Islet precursor cell (in vitro differentiated cells): ENCODE measurements at places on chromosomes 3 and 15.
A peak's percentile ranks its signal among the peaks of the same experiment; 100 is the strongest.

- DNase-seq: no peak
Measured at GRCh38 chr15:36335659-36336058, 243.8 kb upstream of the CDIN1 start.

DNA sequence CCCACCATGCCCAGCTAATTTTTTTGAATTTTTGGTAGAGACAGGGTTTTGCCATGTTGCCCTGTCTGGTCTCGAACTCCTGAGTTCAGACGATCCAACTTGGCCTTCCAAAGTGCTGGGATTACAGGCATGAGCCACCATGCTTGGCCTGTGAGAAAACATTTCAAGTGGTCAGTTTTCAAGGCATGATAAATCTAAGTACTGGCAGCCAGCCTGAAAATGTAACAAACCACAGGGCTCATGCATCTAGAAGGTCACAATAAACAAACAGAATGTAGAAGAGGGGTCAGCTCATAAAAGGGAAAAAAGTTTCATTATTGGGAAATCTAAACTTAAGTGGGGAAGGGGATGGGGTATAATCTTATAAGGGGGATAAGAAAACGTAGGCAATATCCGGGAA, 39.9 kb downstream of the PPCDC start:
- no peak for DNase-seq

DNA sequence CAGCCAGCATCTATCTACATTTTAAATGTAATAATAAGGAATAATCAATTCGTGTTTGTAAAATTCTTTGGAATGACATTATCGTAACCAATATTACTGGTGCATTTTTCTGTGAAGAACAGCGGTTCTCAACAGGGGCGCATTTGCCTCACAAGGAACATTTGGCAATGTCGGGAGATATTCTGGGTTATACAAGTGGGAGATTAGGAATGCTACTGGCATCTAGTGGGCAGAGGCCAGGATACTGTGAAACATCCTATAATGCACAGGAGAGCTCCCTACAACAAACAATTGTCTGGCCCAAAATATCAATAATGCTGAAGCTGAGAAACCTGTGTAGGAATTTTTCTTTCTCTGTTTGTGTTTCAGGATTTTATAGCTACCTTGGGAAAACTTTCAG, 25.0 kb downstream of the ACP3 start:
- no peak for DNase-seq

DNA sequence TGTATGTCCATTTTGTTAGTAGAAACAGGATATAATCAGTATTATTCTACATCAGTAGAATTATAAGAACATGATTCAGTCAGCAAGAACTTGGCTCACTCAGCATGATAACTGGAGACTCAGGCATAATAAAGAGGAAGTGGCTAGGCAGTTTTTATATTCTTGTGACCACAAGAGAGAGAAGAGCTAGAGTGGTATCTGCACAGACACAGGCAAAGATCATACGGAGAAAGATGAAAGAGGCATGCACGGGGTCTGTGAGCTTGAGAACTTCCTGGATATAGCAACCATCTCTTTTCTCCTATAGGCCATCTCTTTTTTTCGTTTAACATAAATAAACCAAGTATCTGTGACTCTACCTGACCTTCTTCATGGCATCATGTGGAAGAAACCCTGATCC, 46.8 kb downstream of the MYO5A start:
- DNase-seq: no peak

GRCh38 chr3:183777016-183777618, 48.3 kb downstream of the MAP6D1 start:
- DNase-seq: no peak

DNA sequence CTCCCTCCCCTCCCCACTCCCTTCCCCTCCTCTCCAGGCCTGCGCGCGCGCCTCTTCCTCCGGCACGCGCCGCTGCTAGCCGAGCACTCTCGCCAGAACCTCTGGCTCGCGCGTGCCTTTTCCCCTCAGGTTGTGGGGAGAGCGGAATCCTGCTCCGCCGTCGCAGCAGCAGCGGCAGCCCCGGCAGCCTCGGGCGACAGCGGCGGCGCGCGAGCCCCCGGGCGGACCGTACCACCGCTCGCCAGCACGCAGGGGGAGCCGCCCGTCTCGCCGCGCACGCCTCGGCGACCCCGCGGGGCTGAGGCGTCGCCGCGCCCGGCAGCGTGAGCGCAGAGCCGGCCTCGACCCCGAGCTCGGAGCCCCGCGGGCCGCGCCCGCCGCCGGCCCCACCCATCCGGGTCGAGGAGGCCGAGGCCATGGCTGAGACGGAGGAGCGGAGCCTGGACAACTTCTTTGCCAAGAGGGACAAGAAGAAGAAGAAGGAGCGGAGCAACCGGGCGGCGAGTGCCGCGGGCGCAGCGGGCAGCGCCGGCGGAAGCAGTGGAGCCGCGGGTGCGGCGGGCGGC, at the start of gene CDV3:
TSS of gene CDV3 (plus strand) at position 58 of the 566 bp plus-strand sequence. CDS start at position 417, 359 bp downstream.
- DNase-seq: peak; percentile 53

- no peak for DNase-seq
Measured at GRCh38 chr15:59299929-59300617, 72.6 kb downstream of the MYO1E start.

DNA sequence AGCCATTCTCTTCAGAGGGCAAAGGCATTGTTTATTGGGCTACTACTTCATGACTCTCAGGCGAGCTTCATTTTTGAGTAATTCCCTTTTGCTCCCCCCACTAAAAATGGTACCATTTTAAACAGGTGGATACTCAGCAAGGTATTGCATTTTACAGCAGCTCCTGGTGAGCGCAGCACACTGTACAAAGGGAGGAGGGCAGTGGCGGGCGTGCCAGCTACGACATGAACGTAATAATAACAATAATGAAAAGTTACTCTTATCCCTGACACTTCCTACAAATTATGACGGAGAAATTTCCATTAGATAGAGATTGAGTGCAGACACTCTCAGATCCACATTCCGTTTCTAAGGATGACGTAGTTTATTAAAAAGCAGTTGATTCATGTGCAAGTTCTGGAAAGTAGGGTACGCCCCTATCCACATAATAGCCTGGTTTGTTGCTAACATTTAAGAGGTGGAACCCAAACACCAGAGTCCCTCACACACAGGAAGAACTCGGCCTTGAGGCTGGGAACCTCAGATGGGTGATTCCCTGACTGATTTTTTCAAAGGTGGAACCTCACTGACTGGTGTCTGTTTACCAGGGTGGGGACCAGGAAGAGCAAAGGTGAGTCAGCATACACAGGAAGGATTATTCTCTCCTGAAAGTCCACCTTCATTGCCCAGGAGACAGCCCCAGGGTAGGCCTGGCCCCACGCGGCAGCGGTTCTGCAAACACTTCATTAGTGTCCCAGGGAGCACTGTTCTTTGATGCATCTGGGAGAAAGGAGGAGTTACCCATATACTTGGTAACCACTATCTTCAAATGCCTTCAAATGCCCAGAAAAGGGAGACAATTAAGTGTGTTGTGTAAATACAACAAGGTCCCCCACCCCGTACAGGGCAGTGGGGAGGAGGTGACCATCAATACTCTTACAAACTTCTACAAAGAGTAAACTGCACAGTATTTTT, 69.9 kb downstream of the LDHAL6B start:
- peak; percentile 94 for DNase-seq

DNA sequence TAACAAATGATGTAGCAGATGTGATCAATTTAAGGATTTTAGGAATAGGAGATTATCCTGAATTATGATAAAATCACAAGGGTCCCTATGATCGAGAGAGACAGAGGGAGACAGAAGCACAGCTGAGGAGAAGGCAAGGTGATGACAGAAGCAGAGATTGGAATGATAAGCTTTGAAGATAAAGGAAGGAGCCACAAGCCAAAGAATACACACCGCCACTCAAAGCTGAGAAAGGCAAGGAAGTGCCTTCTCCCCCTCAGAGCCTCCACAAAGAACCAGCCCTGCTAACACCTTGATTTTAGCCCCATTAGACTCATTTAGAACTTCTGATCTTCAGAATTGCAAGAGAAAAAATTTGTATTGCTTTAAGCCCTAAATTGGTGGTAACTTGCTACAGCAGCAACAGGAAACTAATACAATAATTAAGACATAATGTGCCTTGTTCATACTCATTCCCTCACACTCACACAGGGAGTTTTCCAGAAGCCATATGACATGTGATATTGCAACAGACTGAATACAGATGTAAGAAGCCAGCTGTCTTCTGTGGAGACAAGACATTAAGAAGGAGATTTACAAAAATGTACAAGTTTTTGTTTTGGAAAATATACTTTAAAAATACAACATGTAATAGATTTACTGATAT, 38.2 kb downstream of the TRANK1 start:
- DNase-seq: no peak

- DNase-seq: no peak
Measured at GRCh38 chr15:57436961-57437360, 60.7 kb downstream of the CGNL1 start.

GRCh38 chr15:62066663-62067447, at the start of gene C2CD4A:
Gene C2CD4A, plus strand, starts transcription at chr15:62066977. Its CDS starts 637 bp downstream, at chr15:62067614.
- peak; percentile 91 for DNase-seq

- DNase-seq: peak; percentile 60
Measured at GRCh38 chr15:64544450-64544849, 84.1 kb downstream of the ZNF609 start.

DNA sequence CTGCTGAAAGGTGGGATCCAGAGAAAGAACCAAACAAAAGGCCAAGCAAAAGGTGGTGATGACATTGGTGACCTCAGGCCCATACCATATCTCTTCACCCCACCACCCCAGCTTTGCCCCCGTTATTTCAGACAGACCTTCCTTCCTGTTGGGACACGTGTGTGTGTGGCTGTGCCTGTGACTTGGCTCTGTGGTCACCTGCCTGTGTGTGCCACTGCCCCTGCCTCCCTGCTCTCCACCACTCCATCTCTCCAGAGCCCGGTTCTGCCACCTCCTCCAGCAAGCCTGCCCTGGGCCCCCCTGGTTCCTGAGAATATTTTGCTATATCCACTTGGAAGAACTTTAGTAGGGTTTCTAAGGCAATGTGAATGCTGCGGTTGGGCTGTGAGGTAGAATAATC, 28.6 kb upstream of the TLE3 start:
- no peak for DNase-seq

DNA sequence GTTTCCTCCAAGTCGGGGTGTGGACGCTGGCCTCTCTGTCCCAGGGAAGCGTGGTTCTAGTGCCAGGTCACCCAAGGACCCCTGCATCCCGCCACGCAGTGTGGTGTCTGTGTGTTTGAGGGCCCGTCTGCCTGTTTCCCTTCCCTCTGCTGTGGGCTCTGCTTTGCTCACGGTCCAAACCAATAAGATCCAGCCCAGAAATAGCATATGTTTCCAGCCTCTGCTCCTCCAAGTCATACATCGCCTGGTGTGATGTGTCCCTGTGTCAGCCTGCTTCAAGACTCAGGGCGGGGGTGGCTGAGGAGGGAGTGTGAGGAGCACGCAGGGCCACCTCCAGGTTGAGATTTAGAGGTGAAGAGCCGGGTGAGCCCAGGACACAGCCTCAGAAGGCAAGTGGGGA, 21.9 kb upstream of the RPL29 start:
- no peak for DNase-seq

DNA sequence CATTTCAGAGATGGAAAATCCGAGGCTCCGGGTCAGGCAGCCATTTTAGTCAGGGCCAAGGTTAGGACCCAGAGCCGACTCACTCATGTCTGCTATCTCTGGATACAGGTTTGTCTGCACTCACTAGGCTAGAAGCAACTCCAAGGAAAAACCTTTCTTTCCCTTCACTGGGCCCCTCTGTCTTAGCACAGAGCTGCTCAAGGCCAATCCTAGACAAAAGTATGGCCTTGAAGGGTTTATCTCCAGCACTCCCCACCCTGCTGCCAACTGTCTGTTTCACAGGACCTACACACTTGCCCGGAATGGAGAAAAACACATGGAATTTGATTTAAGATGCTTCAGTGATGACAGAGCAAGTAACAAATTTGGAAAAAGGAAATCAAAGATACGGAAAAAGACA, 25.6 kb downstream of the ACAN start:
- no peak for DNase-seq

GRCh38 chr3:138399766-138400165, 34.6 kb upstream of the ESYT3 start:
- DNase-seq: no peak

- no peak for DNase-seq
Measured at GRCh38 chr3:46135475-46135874, 72.6 kb downstream of the CCR1 start.

- DNase-seq: no peak
Measured at GRCh38 chr3:38985981-38986380, 65.8 kb downstream of the SCN11A start.

DNA sequence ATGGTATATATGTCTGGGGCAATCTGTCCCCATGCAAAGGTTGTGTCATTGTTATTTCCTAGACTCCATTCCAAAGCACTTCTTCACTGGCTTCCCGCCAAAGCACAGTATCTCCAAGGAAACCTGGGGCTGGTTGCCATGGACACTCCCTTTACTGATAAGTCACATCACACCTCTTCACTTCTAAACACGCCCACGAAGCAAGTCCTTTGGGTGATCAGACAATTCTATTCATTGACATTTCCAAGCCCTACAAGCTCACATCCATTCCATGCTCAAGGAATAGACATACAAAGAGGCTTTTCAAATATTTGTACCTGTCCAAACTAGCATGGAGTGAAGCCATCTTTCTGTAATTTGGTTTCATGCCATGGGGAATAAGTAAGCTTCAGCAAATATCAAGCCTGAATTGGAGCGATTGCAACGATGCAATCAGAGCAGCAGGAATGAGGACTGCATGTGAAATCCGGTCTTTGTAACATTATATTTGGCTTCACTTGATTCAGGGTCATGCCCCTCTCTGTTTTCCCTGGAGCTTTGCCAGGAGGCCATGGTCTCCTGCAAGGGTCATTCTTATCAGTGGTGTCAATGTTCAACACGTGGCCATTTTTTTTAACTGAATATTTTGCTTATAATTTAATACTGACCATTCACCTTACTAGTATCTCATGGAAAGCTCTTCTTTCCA, 201.6 kb upstream of the TMC3 start:
- DNase-seq: no peak

GRCh38 chr3:133964547-133964946, 65.2 kb downstream of the SLCO2A1 start:
- DNase-seq: no peak

- DNase-seq: no peak
Measured at GRCh38 chr3:65604863-65605526, 433.7 kb downstream of the MAGI1 start.

GRCh38 chr3:81887448-81887847, 126.0 kb upstream of the GBE1 start:
- DNase-seq: no peak

DNA sequence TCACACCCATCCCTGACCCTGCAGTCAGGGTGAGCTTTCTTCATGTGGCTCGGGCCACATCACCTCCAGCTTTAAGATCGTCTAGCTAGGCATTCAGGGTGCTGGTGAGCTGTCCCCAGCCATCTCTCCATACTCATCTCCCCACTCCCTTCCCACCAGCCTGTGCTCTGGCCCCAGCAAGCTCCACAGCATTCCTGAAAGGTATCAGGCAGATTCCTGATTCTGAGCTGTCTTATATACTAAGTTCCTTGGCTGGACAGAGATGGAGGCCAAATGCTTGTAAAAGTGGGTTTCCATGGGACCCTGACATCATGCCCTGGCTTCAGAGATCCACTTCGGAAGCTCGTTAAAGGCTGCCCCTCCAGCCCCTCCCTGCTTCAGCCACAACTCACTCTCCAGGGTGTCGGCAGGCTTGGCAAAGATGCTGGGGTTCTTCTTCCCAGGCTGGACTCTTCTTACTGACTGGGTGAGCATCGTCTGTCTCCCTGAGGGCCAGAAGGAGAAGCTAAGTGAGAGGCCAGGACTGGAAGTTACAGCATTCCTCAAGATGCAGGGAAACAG, 3.9 kb downstream of the CILP start:
- peak; percentile 61 for DNase-seq

- DNase-seq: peak; percentile 32
Measured at GRCh38 chr15:31513178-31513577, 186.5 kb downstream of the KLF13 start.
